ENCODE measurements at places on chromosomes 1 and 21.
A peak's percentile ranks its signal among the peaks of the same experiment; 100 is the strongest.

DNA sequence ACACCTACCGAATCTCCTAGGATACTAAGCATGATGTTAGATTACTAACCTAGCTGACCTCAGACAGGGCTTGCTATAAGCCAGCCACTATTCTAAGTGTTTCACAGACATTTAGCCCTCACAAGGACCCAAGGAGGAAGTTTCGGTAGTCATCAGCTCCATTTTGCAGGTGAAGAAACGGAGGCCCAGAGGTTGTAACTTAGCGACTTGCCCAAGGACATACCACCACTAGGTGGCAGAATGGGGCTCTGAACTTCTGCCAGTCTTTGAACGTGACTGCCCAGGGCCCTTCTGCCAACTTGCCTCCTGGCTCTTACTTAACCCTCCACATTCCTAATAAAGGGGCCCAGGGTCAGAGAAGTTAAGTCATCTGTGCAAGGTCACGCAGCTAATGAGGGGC is 283.5 kb downstream of the C1orf94 start:
- DNase-seq, result peak; percentile 71

DNA sequence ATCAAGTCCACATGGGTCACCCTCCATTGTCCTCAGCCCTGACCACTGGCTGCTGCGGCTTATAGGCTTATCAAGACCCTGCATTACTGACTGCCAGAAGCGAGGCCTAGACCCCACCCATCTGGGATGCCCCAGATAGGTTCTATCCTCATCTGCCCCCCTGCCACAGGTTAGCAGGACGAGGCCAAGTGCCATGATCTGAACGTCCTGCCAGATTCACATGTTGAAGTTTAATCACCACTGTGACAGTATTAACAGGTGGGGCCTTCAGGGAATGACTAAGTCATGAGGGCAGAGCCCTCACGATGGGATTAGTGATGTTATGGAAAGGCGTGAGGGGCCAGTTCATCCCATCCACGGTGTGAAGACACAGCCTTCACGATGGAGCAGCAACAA is 6.2 kb upstream of the CPLANE2 start:
- DNase-seq, result no peak

DNA sequence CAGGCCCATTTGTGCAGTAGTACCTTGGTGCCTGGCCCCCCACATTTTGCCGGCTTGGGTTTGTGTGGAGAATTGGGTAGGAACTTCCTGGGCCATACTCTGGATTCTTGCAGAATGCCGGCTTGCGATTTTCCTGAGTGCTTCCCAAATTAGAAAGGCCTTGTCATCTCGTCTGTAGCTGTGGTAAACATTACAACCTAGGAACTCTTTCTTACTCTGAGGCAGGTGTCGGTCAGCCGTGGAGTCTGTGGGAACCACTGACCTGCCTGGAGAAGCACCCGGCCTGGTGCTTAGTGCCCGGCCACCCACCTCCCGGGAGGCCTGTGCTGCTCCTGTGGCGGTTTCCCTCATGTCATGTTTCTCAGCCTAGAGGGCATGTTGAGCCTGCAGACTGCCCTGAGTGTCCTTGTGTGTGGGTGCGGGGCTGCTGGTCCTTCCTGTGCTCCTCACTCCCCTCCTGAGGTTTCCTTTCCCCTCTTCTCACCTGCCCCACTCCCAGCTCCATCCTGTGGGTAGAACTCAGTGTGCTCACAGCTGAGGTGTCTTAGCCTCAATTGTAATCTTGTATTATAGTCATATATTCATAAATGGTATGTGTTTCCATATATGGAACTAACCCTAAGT is 64.7 kb downstream of the S100B start:
- no peak for DNase-seq

GRCh38 chr1:229344139-229344538 is 1.3 kb upstream of the CCSAP start:
- no peak for DNase-seq

GRCh38 chr1:165841582-165842017 is 14.2 kb downstream of the UCK2 start:
- DNase-seq, result peak; percentile 32

DNA sequence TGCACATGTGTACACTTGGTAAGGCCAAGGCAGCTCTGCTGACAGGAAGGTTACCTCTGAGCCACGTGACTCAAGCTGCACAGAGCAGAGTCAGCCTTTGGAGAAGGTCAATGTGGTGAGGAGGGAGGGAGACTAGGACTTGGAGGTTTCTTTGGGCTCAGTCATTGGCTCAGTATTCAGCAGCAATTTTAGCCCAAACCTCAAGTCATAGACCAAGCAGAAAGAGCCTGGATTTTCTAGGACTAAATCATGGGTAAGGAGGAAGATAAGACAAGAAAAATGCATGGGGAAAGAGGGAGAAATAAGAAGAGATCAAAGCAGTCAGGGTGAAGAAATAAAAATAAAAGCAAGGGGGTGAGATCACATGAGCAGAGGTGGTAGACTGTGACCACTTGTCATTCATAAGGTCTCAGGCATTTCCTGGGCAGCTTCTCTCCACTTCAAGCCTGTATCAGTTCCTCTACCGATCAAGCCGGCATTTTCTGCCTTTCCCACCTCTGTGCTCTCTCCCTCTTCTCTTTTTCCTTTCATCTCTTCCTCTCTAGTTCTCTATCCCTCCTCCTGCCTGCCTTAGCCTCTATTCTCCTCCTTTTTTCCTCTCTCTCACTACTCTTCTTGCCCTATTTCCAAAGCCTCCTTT is 51.7 kb upstream of the DUSP10 start:
- peak; percentile 37 for DNase-seq

DNA sequence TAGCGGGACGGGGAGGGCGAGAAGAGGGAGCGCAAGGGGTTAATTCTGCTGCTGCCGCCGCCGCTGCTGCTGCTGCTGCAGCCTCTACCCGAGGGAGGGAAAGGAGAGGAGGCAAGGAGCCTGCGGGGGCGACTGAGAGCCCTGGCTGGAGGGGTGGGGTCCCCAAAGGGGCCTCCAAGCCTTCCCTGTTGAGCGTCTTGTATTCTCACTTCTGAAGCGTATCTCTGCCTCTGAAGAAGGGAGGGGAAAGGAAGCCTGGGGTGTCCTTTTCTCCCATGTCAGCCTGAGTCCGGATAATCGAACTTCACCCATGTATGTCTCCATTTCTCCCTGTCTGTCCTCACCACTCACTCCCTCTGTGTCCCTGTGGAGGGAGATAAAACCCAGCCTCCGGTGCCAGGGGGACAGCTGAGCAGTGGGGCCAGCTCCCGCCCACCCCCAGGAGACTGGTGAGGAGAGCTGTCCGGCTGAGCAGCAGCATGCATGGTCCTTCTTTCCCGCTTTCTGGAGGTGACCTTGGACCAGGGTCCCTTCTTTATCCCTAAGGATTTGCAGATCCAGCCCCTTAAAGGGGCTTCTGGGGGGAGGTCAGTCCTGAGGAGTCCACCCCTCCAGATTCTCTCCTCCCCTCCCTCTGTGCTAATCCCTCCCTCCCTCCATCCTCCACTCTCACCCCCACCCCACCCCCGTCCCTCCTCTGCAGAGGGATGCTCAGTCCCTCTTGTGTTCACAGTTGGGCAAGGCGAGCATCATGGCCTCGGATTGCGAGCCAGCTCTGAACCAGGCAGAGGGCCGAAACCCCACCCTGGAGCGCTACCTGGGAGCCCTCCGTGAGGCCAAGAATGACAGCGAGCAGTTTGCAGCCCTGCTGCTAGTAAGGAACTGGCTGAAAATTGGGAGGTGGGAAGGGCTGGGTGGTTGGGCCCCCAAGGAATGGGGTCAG is 1.0 kb downstream of the NCDN start:
- no peak for DNase-seq

DNA sequence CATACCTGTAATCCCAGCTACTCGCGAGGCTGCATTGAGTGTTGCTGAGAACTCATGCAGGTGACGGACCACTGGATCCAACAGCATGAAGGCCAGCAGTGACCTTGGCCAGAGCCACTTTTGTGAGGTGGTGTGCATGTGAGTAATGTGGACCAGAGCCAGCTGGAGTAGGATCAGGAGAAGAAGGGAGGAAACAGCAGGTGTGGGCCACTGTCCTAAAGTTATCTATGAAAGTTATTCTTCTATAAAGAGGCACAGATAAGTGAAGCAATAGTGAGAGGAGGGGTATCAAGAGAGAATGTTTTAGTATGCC is 47.8 kb downstream of the TCP10L start:
- DNase-seq, result no peak

DNA sequence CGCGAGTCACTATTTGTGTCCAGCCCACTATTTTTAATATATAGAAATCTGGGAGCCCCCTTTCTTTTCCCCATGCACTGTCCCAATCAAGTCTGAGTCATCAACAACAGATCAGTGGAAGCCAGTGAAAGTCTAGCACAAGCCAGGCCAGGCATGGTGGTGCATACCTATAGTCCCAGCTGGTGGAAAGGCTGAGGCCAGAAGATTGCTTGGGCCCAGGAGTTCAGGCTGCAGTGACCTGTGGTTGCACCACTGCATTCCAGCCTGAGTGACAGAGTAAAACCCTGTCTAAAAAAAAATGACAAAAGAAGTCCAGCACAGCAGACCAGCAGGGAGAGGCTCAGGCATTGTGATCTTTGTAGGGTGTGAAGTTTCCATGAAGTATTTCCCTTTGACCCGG is 9.0 kb upstream of the RPL5 start:
- DNase-seq, result no peak

DNA sequence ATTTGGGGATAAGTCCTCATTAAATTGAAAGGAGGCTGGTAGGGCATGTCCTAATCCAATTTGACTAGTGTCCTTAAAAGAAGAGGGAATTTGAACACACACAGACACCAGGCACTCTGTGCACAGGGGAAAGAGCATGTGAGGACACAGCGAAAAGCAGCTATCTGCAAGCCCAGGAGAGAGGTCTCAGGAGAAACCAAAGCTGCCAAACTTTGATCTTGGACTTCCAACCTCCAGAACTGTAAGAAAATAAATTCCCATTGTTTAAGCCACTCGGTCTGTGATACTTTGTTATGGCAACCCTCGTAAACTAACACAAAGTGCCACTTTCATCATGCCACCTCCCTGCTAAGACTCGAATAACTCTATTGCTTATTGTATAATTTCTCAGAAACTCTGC is 13.8 kb downstream of the PLA2G4A start:
- DNase-seq, result no peak

GRCh38 chr1:46194641-46195193 is 3.5 kb downstream of the POMGNT1 start:
- no peak for DNase-seq

GRCh38 chr1:243287123-243287460 is 31.3 kb downstream of the SDCCAG8 start:
- no peak for DNase-seq

GRCh38 chr1:68301471-68302001 is 69.2 kb upstream of the WLS start:
- no peak for DNase-seq
